ENCODE measurements at places on chromosomes 5 and 9.

- DNase-seq = no peak
Observed at GRCh38 chr9:127038531-127038930, 83.9 kb downstream of the ANGPTL2 start.

DNA sequence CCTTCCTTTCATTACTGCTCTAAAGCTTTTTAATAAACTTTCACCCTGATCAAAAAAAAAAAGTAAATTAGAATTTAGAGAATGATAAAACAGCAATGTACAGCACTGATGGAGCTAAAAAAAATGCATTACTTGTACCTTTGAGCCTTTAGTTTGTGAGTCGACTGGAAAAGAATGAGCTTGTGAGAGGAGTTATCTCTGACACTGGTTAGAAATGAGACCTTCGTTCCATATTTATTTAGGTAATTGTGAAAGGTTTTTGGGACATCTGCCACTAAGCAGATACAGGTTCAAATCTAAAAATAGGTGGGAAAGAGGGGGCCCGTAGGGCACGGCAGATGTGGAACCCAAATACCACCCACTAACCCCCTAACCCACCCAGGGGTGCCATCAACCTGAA is 376.8 kb downstream of the ICE1 start:
- DNase-seq = no peak

- no peak for DNase-seq
Observed at GRCh38 chr9:93680443-93681268, 104.3 kb downstream of the PHF2 start.

DNA sequence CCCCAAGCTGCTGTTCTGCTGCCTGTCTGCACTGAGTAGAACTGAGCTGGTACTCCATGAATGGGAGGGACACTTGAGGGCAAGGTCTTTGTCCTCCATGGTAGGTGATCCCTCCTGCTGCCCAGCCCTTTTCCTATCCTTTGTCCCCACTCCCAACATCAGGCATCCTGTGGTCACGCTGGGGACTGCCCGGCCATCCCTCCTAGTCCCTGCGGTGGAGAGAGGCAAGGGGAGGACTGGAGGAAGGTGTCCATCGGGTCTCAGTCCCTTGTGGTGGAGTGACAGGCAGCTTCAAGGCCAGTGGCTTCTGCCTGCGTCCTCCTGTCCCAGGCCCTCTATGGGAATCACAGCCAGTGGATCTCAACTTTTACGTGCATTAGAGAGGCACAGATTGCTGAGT is 25.9 kb downstream of the ROR2 start:
- no peak for DNase-seq

DNA sequence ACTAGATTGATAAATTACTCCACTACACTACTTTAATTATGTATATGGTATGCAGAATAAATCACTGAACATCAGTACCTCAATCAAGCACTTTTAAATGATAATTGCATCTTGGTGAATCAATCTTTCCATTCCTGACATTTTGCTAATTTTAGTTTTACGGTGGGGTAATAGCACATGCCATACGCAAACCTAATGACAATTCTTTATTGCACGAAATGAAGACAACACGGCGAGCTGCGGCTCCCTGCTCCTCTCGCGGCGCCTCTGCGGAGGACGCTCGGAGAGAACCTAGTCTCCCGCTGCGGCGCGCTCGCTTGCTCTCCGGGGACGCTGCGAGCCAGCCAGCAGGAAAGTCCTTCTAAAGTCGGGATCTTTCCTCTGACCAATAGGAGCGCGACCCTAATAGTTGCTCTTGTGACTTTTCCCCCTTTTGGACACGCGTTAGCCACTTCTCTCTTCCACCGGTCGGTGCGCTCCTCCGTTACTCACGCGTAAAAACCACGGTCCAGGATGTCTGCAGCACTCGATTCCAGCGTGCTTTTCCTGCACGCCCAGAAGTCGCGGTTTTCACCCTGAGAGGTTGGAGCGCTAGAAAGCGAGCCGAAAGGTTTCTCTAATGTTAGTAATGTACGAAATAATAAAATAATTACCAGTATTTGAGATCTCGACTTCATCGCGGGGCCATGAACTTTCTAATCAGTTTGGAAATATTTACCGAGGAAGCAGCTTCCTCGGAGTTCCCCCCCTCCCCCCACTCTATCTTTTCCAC is 1.0 kb upstream of the MEF2C start:
- DNase-seq = peak; percentile 25

DNA sequence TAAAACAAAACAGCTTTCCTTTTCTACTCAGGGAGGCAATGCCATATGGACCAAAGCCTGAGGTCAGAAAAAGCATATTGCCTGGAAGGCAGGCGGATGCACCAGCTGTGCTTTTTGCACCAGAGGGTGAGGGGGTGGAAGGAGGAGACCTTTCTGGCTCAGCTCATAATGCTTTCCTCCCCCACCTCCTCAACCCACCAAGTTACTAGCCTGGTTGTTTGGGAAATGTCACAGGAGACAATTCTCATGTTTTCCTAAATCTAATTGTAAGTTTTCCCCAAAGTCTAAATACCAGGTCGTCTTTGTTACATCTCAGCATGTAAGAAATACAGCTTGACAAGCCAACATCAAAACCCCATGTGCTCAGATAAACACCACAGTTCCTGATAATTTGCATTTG is 72.6 kb upstream of the DMRTA1 start:
- DNase-seq = no peak

- no peak for DNase-seq
Observed at GRCh38 chr5:96642281-96642640, 19.9 kb upstream of the CAST start.

DNA sequence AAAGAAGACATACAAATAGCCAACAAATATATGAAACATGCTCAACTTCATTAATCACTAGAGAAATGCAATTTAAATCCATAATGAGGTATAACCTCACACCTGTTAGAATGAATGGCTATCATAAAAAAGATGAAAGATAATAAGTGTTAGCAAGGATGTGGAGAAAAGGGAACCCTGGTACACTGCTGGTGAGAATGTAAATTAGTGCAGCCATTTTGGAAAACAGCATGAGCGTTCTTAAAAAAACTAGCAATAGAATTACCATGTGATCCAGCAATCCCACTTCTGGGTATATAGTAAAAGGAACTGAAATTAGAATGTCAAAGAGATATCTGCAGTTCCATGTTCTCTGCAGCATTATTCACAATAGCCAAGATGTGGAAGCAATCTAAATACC is 64.2 kb upstream of the CEP78 start:
- no peak for DNase-seq

- peak; percentile 43 for DNase-seq
Observed at GRCh38 chr5:90528601-90529193, 687 bp downstream of the LYSMD3 start.

DNA sequence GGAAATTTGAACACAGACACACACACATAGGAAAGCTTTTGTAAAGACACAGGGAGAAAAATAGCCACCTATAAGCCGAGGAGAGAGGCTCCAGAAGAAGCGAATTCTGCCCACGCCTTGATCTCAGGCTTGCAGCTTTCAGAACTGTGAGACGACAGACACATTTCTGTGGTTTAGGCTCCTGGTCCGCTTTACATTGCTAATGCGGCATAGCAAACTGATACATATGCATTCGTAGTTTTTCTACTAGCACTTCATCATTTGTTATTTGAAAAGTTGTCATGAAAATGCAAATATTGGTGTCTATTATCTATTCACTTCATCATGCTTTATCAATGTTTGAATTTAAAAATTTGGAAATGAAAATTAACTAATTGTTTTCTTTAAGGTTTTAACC is 674.9 kb downstream of the SEMA5A start:
- no peak for DNase-seq

- DNase-seq = no peak
Observed at GRCh38 chr5:179225387-179225786, 119.9 kb downstream of the ADAMTS2 start.

- no peak for DNase-seq
Observed at GRCh38 chr9:19373527-19373926, 6.5 kb downstream of the RPS6 start.

DNA sequence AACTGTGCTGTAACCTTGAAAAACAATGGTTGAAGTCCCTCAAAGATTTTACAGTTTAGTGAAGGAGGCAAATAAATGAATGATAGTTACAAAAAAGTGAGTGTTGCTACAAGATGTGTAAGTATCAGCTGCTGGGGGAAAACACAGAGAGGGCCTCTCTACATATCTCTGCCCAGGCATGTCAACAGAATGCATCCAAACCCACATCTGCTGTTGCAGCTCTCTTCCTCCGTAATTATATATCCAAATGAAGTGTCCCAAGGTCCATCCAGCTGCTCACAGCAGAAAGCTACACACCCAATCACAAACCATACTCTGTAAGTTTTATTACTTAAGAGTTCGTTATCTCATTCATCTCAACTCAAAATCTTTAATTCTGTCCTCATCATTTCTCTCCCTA is 584.6 kb downstream of the ANXA1 start:
- DNase-seq = no peak

- DNase-seq = no peak
Observed at GRCh38 chr5:33317271-33317670, 123.5 kb upstream of the TARS1 start.

GRCh38 chr5:140349244-140349643 is 2.8 kb upstream of the HBEGF start:
- no peak for DNase-seq

GRCh38 chr5:146529984-146530383 is 14.0 kb upstream of the GPR151 start:
- peak; percentile 43 for DNase-seq

DNA sequence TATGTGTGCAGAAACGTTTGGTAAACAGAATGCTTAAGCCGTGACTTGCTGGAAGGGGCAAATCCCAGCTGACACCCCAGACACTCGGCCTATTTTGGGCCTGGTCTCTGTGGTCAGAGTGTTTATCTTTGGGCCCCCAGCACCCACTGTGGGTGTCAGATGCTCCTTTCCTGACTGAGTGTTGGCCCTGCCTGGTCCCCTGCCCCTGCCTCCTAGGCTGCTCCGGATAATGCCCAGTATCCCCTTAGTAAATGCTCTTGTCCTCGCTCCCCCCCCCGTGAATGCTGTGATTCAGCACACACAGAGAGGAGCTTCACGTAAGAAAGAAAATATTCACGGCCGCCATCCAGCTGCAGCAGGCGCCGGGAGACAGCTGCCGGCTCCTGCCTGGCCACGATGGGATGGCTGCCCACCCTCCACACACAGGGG is 11.3 kb upstream of the ANGPTL2 start:
- no peak for DNase-seq

DNA sequence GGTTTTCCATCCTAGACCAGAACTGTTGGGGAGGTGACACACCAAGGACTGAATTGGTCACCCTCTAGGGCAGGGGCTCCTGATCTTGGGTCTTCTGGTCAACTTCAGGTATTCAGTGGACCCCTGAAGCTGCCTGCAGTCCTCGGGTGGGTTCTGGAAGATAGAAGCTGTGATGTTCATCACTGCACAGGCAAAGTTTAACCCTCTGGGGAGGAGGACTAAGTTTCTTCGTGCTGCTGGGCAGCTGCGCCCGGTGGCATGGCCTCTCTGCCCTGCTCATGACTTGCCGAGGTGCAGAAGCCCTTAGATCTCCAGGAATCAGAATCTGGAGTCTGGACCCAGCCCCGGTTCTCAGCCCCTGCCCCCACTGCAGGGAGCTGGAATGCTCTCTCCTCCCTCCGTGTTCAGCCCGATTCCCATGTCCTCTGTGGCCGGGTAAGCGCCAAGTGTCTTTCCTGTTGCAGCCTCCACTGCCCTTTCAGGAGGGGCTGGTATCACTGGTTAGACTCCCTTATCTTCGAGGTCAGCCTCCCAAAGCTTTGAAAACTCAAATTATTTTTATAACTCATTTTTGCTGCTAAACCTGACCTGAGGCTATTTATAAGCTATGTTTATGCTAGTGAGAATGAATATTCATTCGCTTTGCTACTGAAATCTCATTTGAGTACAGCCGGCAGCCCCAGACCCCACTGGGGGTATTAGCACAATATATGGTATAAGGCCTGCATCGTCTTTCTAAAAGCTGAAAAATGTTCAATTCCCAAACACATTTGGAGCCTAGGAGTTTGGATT is 1.7 kb downstream of the LAMC3 start:
- DNase-seq = no peak

- DNase-seq = no peak
Observed at GRCh38 chr9:2524601-2525000, 97.0 kb upstream of the VLDLR start.

GRCh38 chr9:121455527-121456239 is 44.0 kb downstream of the GGTA1 start:
- peak; percentile 30 for DNase-seq

GRCh38 chr5:40675396-40676133 is 4.2 kb upstream of the PTGER4 start:
- peak; percentile 42 for DNase-seq

GRCh38 chr5:137600721-137601360 is 101.7 kb upstream of the SPOCK1 start:
- no peak for DNase-seq

DNA sequence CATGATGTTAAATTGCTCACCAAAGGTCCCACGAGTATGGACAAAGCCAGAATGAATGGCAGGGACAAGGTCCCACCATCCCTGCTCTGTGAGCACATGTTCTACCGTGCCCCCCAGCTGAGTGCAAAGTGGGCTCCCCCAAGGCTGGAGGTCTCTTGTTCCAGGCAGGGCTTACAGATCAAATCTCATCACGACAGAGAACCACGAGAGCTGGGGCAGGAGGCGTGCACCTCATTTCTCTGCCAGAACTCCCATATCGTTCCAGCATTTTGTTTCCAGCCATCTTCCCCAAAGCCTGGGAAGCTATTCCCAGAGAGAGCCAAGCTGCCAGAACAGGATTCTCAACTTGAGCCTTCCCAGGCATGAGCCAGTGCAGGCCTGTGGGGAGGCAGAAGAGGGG is 108.5 kb downstream of the ZNF354C start:
- DNase-seq = peak; percentile 11

DNA sequence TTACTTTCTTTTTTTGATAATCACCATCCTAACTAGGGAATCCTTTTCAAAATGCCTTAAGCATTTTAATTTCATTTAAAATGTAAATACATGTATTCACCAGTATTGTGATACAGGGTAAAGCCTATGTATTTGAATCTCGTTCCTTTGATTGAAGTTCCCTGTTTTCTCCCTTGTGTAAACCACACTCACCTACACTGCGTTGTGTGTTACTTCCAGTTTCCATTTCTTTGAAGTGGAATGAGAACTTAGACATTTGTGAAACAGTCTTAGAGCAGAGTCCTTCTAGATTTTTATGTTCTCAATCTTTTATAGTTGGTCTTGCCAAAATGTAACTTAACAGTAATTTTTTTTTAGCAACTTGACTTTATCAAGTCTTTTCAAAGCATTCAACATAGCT is 101.4 kb downstream of the ZNF462 start:
- DNase-seq = no peak

DNA sequence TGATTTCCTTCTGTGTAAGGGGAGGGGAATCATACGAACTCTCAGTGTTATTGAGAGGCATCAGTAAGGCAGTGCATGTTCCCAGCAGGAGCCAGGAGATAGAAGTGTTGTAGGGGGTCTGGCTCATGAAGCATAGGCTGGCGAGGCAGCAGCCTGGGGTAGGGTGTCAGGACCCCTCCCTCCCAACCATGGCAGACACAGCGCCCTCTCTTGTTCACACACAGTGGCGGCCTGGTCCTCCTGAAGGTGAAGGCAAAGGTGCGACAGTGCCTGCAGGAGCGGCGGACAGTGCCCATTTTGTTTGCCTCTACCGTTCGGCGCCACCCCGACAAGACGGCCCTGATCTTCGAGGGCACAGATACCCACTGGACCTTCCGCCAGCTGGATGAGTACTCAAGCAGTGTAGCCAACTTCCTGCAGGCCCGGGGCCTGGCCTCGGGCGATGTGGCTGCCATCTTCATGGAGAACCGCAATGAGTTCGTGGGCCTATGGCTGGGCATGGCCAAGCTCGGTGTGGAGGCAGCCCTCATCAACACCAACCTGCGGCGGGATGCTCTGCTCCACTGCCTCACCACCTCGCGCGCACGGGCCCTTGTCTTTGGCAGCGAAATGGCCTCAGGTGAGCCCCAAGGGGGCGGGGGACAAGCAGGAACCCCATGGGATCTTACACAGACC is 4.7 kb downstream of the SLC27A4 start:
- no peak for DNase-seq

All from activated naive CD4-positive, alpha-beta T cell treated with anti-CD3 and anti-CD28 coated beads, Interleukin-2, amount 10 ng/mL, durations not matched to agents 7 days and 5 days (primary cell).